Fibroblast of pulmonary artery (primary cell): ENCODE measurements at places on chromosomes 4 and X.

GRCh38 chr4:172599554-172599953, 569.1 kb upstream of the GALNT7 start:
- no peak for DNase-seq

- DNase-seq, result no peak
Measured at GRCh38 chrX:11611965-11612364, 53.8 kb downstream of the ARHGAP6 start.

DNA sequence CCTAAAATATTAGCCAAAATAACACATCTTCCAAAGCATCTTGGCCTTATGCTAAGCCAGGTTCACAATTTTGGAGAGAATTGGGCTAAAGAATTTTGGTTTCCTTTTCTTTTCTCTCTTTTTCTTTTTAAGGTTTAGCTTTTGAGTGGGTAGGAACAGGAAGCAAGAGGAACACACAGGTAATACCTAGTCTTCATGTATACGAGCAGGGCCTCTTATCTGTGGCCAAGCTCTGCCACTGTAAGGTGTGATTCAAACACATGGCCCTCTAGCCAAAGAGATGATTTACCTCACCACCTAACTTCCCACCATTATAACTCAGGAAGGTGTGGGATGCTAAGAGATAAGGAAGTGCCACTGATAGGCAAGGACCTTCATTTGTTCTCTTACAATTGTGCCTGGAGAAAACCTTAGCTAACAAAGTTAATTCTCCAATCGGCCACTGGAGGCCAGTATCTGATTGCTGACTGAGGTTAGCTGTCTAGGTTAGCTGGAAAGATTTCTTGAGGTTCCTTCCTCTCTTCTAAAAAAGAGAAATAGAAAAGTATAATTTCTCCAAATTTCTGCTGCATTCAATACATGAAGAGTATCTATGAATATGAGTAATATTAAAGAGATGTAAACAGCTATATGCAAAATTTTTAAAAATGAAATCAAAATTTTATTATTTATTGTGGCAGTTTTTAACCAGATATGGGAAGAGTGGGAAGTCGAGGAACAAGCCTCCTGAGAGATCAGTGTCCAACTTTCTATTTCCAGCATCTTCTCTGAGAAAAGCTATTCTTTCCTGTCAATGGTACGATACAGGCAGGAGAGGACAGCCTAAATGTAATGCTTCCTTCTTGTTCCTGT, 30.1 kb upstream of the BBS7 start:
- DNase-seq, result peak; percentile 73

- peak; percentile 12 for DNase-seq
Measured at GRCh38 chrX:1165535-1166196, 46.8 kb downstream of the CRLF2 start.

- DNase-seq, result peak; percentile 70
Measured at GRCh38 chrX:130024127-130024526, 41.7 kb downstream of the BCORL1 start.

GRCh38 chr4:166827167-166827566, 407.1 kb downstream of the SPOCK3 start:
- DNase-seq, result no peak

GRCh38 chr4:71980976-71981375, 50.8 kb upstream of the NPFFR2 start:
- no peak for DNase-seq

- peak; percentile 7 for DNase-seq
Measured at GRCh38 chrX:623599-624315, 6.8 kb upstream of the SHOX start.

DNA sequence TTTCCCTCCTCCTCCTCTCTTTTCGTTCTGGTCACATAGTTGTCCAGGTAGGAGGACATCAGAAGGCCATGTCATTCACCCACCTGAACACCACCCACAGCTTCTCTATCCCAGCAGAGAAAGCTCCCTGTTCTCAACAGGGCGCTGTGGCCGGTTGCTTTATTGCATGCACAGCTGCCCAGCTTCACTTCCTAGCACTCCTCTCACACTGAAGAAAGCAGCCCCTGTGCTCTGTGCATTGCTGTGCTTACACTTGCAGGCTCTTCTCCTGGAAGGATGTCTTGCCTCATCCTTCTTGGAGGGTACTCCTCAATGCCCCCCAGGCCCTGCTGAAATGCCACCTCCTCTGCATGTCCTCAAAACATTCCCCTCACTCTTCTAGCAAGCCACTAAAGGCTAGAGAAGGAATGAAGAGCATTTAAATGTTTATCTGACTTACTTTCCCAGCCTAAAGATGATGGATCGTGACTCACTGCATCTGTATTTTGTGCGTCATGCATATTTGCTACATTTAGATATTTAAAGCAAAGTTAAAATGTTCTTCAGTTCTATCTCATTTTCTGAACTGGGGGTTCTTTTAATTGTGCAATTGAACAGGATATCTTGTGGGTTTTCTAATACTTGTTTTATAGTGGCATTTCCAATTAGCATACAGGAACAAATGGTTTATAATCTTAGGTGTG, 186.4 kb upstream of the PUDP start:
- DNase-seq, result peak; percentile 57

- no peak for DNase-seq
Measured at GRCh38 chr4:122928930-122929329, 6.5 kb upstream of the NUDT6 start.

- peak; percentile 91 for DNase-seq
Measured at GRCh38 chr4:87103691-87104187, 116.7 kb downstream of the KLHL8 start.

DNA sequence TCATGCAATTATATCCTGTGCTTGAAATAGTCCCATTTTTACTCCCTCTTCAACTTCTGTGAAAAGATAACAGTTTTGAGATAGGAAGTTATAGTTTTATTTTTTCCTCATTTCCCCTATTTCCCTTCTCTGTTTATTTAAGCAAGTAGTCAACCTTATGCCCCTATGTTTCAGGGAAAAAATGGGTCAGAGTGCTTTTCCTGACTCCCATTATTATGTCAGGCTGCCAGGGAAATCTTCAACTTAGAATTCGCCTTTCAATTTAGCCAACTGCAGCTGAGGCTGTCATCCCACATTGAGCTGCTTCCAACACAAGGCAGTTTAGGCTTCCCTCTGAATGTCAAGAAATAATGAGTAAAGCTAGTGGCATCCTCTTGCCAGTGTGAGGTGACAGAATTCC, 42.3 kb downstream of the NXT2 start:
- no peak for DNase-seq

GRCh38 chrX:68183612-68184214, 249.6 kb downstream of the OPHN1 start:
- peak; percentile 54 for DNase-seq

DNA sequence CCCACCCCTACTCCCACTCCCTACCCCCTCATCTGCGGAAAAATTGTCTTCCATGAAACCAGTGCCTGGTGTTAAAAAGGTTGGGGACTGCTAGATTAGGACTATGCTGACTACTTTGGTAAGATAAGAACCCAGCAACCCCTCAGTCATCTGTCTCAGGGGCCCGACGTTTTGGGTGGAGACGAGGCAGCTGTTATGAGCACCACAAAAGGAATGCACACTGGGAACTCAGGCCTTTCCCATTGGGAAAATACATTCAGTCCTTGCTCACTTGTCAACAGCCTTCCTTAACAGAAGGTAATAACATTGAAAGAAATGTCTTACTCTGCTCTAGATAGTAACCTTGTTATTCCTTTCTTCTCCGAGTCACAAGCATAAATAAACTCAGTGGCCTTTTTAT, 310.8 kb downstream of the AFF2 start:
- DNase-seq, result peak; percentile 29

- DNase-seq, result peak; percentile 71
Measured at GRCh38 chr4:24690436-24690835, 104.9 kb upstream of the SOD3 start.

GRCh38 chrX:48468693-48469691, 1.1 kb downstream of the SLC38A5 start:
- no peak for DNase-seq

DNA sequence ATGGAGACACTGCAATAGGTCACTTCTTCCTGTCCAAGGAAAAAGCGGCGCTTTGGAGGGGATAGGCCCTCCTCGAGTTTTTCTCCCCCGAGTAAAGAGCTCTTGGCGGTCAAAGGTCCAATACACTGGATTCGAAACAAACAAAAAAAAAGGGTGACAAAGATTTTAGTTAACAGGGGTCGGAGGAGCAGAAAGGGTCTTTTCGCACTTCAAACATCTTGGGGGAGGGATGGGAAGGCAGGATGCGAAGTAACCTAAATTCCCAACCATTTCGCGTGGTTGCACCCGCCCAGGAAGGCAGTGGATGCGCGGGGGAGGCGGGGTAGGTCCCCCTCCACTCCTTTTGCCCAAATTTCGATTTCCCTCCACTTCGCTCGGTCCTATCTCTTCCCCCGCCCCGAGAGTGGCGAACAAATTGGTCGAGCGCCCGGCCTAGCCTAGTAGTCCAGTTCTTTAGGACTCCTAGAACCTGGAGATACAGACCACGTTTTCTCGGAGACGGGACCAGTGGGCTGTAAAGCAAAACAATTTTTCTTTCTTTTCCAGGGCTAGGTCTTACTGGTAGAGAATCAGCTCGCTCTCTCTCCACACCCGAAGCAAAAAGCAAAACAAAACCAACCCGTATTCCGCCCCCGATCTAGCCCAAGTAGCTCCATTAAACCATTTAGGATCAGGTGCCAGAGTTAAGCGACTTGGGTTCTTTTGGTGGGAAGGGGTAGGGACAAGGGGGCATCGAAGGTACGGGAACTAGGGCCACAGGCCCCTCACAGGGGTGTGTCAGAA, 2.0 kb upstream of the STAG2 start:
- peak; percentile 35 for DNase-seq

- DNase-seq, result no peak
Measured at GRCh38 chrX:143615851-143616250, 20.1 kb downstream of the SLITRK4 start.

GRCh38 chr4:147616849-147617172, 386 bp upstream of the TMEM184C start:
- DNase-seq, result no peak

DNA sequence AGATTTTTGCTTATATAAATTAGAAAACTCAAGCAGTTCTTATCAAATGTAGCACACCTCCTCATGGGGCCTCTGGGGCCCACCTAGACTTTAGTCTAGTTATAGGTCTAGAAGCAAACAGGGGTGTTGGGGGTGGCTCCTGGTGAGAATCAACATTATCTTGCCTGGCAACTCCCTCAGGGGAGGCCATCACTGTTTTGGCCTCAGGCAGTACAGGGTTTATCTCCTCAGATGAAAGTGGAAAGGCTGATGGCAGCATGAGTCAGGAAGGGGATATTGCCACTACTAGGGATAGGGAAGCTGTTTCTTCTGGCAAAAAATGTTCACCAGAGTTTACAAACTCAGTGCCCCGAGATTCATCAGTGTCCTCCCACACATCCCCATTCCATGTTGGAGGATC, 232.4 kb upstream of the BMP3 start:
- DNase-seq, result no peak

DNA sequence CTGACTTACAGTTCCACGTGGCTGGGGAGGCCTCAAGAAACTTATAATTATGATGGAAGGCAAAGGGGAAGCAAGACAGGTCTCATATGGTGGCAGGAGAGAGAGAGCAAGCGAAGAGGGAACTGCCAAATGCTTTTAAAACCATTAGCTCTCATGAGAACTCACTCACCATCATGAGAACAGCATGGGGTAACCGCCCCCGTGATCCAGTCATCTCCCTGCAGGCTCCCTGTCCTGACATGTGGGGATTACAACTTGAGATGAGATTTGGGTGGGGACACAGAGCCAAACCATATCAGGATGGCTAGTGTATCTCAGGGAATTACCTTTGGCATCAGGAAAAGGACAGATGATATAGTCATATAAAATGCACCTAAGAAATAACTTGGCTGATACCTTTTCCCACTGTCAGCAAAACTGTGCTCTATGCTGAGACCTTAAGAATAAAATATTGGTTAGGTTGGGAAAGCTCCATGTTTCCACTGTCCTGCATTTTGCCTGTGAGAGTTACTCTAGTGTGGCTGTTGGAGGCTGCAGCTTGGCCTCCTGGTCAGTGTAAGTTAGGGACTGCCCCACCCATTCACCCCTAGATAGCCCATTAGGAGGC, 110.3 kb downstream of the UCHL1 start:
- DNase-seq, result no peak

- DNase-seq, result peak; percentile 59
Measured at GRCh38 chr4:110085131-110085530, 113.3 kb downstream of the ELOVL6 start.

DNA sequence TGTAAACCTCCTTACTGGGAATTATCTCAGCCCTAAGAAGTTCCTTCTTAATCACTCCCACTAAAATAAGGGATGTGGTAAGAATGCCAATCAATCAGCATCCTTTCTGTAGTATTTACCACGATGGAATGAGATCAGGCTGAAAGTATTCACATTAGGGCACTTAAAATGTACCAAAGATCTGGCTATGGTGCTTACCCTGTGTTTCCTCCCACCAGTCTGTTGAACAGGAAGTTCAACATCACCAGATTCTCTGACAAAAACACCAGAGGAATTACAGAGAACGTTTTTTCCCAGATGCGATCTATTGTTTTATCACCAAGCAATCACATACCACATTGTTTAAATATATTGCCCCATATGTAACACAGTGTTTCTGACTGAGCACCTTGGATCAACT, 2.1 kb upstream of the CLCN3 start:
- peak; percentile 50 for DNase-seq

DNA sequence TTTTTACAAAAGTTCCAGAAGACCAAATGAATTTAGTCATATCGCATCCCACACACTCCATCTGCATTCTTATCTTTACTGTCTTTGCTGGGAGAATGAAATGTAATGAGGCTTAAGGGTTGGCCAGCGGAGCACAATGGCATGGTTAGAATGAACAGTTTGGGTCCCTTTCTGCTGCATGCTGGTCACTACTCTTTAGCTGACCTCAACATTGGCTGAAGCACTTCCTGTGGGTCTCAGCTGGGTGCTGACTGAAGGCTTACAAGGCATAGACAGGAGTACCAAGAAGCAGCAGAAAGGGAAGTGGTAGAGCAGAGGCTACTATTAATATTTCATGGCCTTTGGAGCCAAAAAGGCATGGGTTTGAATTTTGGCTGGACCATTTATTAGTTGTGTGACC, 159.4 kb upstream of the GPC4 start:
- no peak for DNase-seq

DNA sequence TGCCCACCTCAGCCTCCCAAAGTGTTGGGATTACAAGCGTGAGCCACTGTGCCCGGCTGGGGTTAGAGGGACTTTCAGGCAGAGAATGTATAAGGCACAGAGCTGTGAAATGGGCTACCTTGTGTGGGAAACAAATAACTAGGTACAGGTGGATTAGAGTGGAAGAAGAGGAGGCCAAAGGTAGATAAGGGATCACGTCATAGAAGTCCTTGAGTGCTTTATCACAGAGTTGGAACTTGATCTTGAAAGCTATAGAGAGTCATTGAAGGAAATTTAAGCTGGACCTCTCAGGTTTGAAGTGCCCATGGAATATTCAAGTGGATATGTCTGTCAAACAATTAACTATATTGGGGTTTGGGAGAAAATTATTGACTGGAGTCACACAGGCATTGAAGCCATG, 8.4 kb downstream of the N4BP2 start:
- no peak for DNase-seq

DNA sequence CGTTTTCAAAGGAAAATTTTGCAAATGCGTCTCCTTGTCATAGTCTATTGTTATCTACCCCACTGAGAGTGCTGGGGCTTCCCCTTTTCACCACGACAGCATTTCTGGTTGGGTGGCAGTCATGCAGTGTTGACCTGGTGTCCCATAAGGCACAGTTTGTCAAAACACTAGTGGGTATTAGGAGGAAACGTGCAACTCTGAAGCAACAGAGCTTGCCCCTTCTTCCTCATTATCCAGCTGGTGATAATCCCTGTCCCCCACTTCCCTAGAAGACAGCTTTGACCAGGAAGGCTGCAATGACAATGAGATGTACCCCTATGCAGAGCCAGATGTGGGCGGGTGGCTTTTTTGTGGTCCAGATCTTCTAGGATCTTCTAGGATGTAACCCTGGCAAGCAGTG, 1.8 kb downstream of the TBC1D1 start:
- no peak for DNase-seq
